ENCODE measurements at places on chromosomes 6 and 20.

- DNase-seq: no peak
These were observed 12.3 kb upstream of the SNAI1 start for GRCh38 chr20:49970498-49970897.

GRCh38 chr20:58228103-58228483, 360 bp downstream of the ANKRD60 start:
- no peak for DNase-seq

GRCh38 chr6:22247916-22248482, 48.8 kb downstream of the PRL start:
- no peak for DNase-seq

DNA sequence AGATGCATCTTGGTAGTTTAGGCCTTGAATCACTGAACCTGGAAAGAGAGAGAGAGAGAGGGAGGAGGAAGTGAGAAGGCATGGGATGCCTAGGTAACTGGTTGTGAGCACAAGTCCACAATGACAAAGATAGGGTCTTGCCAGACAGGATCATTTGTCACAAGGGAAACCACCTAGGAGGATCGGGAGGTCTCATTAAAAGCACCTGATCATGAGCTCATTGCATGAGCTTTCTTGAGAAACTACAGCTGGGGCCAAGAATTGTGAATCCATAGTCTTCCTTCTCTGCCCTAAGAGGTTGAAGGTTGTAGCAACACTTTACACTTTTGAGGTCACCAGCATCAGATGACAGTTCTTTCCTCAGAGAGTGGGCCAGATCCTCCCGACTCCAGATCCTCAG, 195.7 kb downstream of the CD83 start:
- no peak for DNase-seq

GRCh38 chr6:19905584-19905983, 68.4 kb downstream of the ID4 start:
- no peak for DNase-seq

GRCh38 chr6:111030008-111031007, 48.5 kb downstream of the RPF2 start:
- DNase-seq: no peak

DNA sequence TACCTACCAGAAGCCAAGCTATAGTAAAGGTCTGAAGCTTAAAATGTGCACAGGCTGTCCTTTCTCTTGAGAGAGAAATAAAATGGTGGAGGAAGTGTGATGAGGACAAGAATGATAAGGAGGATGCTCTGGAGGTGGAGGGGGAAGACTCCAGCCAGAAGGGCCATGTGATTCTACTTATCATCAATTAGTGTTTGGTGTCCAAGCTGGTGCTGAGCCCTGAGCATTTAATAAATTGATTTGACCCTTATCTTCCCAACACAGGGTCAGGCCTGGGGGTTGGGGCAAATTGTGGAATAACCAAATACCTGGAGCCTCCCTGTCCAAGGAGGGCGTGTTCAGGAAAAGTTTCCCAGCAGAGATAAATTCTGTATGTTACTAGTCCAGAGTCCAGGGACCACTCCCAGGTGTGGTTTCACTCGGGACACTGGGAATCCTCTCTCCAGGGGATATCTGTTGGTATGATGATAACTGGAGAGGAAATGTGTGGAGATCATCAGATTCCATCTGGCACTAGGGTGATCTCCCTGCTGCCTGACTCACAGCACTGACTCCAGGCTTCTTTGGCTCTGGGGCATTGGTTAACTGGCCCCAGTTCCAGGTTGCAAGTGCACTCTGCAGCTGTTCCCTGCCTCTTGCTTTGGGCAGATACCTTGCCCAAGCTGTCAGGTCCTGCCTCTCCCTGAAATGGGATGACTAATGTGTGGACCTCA, 3.8 kb upstream of the MYBL2 start:
- no peak for DNase-seq

GRCh38 chr20:54879393-54879792, 404.0 kb downstream of the DOK5 start:
- no peak for DNase-seq

DNA sequence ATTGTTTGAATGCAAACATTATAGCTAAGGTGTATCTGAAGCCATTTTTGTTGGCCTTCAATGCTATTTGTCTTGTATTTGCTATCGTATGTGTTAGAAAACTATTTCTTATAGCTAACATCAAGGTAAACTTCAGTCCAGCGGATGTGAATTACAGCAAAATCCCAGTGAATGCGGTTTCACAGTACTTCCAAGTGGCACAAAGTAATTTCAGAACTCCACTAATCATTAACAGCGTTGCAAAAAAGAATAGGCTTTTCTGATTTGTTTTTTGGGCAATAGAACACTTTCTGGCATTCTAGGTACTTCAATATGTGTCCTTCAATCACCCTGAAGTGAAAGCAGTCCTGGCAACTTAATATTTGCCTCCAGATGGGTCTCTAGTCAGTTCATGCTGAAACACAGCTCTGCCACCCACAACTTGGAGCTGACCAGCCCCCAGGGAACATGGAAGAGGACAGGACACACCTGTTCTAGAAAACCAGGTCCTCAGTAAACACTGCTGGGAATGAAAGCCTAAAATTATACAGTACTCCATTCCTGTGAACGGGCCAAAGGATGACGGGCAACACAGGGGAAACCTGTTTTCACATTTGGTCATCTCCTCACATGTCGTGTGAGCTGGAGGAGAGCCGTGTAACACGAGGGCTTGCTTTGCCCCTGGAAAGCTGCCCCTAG, 9.7 kb upstream of the MRPS10 start:
- DNase-seq: no peak

- no peak for DNase-seq
These were observed 4.3 kb upstream of the MC3R start for GRCh38 chr20:56244259-56244658.

- DNase-seq: no peak
These were observed 74.0 kb downstream of the HAO1 start for GRCh38 chr20:7866285-7866684.

GRCh38 chr6:3281631-3282475, 23.1 kb downstream of the PSMG4 start:
- DNase-seq: no peak

All from ecto neural progenitor cell (in vitro differentiated cells).